Activated naive CD4-positive, alpha-beta T cell treated with anti-CD3 and anti-CD28 coated beads, Interleukin-2, amount 10 ng/mL, durations not matched to agents 7 days and 5 days (primary cell): ENCODE measurements at places on chromosomes 12 and 14.

GRCh38 chr12:45259675-45260074, 43.8 kb downstream of the ANO6 start:
- DNase-seq, result no peak

DNA sequence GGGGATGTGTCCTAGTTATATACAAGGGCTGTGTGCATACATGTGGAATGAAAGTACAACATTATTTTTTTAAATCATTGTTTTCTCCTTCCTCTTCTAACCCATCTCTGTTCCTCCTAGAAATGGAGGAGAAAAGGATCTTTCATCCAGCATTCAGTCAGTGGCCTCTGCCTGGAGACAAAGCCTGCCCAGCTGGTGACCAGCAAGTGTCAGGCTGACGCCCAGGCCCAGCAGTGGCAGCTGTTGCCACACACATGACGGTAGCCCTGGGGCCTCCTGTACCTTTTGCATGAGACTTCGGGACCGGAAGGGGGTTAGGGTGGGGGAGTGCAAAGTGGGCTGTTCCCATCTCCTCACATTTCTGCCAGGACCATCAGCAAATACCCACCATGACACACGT, 46.2 kb downstream of the ERH start:
- no peak for DNase-seq

DNA sequence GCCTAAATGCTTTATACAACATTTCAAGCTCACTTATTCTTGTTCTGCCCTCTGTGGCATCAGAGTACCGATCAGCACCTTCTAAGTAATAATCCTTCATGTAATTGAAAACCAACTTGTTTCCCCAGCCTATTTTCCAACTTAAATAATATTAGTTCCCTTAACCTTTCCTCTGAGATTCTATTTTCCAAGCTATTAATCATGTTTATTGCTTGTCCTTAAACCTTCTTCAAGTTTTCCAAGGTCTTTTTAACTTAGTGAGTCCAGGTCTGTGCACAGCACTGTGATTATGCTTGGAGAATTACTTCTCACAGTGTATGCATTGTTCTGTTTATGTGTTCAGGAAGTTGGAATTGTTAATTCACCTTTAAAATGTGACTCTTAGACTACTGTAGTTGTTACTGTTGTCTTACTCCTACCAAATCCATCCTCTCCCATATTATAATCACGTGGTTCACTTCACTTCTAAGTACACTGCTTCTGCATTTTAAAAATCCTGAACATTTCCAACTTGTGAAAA, 1039.3 kb upstream of the FOXG1 start:
- no peak for DNase-seq

- peak; percentile 55 for DNase-seq
Measured at GRCh38 chr12:120261951-120262851, 3.3 kb downstream of the PXN start.

GRCh38 chr12:71469258-71469750, 29.7 kb downstream of the LGR5 start:
- no peak for DNase-seq

GRCh38 chr12:127133675-127134335, 1133.2 kb upstream of the TMEM132C start:
- DNase-seq, result no peak

DNA sequence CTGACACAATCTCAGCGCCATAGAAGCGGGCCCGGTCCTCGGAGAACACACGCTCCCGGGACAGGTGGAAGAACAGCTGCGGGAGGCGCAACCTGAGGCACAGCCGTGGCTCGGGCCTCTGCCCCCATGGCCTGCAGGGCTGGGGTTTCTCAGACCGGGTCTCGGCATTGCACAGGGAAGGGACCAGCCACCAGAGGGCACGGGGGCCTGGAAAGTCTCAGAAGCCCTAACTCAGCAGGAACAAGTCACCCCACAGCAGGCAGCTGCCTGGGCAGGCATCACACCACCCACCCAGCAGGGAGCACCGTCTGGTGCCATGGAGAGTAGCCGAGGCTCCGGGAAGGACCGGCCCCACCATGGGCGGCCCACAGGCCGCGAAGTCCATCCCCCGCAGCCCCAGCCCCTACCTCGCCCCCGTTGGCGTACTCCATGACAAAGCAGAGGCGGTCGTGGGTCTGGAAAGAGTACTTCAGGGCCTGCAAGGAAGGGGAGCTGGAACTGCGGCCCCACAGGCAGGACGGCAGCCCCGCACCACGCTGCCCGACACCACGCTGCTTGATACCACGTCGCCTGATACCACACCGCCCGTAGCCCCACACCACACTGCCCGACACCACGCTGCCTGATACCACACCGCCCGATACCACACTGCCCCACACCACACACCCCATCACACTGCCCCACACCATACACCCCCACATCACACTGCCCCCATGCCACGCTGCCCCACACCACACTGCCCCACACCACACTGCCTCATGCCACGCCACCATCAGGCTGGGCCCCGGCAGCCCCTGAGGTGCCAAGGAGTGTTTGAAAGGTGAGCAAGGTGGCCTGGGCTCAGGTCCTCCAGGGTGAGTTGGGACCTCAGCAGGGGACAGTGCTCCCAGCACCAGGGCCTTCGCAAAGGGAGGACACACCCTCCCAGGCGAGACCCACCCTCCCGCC, 20.8 kb downstream of the SIVA1 start:
- DNase-seq, result no peak

GRCh38 chr12:21819678-21820077, 45.2 kb upstream of the KCNJ8 start:
- no peak for DNase-seq

DNA sequence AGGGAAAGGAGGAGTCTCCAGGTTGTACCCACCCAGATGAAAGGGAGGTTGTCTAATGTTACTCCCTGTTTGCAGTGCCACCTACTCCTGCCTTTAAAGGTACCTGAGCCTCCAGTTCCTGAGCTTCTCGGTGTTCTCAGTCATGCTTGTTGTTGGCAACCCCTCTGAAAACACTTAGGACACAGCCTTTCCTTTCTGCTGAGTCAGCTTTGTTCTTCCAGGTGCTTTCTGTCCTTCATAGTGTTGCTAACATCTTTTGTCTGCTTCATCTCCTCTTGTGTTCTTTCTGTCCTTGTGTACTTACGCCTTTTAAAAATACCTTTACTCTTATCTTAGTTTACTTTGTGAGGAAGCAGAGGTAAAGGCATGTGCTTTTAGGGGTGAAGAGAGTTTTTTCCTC, 97.0 kb upstream of the NEDD1 start:
- no peak for DNase-seq

DNA sequence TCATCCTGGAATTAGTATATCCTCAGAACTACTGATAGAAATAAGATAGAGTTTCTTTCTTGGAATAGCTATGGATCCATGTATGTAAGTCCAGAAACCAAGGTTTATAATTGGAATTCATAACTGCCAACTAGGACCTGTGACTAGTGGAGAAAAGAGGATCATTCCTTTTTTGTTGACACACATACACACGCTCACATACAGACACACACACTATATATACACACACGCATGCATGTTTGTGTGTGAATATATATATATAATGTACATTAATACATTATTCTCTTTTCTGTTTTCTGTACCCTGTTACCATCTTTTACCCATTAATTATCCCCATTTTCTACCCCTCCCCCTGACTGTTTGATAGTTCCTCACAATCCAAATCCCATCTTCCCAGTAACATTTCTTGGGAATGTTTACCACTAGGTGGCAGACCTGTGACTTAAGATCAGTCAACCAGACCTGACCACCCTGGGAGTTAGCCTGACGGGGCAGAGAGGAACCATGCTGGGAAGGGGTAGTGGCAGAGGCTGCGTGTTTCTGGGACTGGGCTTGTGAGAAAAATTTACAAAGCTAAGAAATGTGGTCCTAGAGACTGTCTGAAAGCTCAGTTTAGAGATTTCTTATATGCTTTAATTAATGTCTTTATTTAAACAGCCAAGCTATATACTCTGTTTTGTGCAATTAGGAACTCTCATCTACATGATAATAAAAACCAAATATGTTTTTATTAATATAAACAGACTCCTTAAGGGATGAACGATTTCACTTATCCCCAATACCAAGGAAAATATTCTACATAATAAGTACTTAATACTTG, 308.0 kb downstream of the PPFIA2 start:
- no peak for DNase-seq
